Cortex of kidney (tissue), 1 donor: ENCODE measurements at places on chromosomes 11 and 22.

GRCh38 chr11:1233351-1234053, 10.6 kb downstream of the MUC5B start:
- DNase-seq, result no peak

GRCh38 chr11:18490319-18490718, 34.7 kb downstream of the LDHAL6A start:
- no peak for DNase-seq

DNA sequence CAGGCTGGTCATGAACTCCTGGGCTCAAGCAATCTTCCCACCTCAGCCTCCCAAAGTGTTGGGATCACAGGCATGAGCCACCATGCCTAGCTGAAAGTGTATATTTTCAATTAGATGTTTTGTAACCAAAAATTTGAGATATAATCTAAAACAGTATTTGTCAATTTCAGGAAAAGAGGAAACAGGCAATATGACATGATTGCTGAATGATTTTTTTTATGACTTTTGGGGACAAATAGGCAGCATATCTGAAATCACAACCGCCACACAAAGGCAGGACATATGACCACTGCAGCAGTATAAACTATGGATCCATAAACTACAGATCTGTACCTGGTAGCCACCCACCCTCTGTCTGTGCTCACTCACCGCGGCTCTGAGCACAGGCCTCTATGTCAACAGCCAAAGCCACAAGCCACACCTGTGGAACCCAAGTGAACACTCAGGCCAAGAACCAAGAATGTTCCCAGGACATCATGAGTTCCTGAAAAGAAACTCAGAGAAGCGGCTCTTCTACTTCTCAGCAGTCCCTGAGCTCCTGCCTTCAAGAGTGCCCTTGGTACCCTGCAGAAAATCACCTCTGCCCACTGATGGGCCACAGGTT, 22.5 kb downstream of the PISD start:
- DNase-seq, result no peak

GRCh38 chr11:119483881-119484371, 61.0 kb upstream of the THY1 start:
- DNase-seq, result no peak

GRCh38 chr11:93984936-93985335, 36.2 kb upstream of the HEPHL1 start:
- DNase-seq, result no peak

DNA sequence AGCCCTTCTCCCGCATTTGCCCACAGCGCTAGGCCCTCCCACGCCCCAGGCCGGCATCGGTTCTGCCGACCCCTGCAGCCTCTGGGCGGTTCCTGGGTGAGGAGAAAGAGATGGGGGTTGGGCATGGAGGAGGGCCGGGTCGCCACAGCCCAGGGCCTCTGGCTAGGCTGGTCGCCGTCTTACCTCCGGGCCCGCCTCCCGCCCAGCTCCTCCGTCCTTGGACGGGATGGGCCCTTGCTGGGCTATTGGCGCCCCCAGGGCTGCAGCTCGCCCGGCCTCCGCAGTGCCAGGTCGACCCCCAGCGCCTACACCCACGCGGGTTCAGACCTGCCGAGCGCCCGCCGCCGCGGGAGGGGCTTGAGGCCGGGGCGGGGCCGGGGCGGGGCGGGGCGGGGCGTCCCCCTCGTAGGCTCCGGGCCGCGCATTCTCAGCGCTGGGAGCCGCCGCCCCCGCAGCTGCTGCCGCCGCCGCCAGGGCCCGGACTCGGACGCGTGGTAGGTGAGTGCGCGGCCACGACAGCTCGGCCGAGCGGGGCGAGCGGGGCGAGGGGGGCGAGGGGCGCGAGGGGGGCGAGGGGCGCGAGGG, at the start of gene CD151:
CD151 (plus strand) TSS at position 424 of the 585 bp plus-strand sequence. CDS start 3,118 bp downstream, outside the sequence.
- no peak for DNase-seq

DNA sequence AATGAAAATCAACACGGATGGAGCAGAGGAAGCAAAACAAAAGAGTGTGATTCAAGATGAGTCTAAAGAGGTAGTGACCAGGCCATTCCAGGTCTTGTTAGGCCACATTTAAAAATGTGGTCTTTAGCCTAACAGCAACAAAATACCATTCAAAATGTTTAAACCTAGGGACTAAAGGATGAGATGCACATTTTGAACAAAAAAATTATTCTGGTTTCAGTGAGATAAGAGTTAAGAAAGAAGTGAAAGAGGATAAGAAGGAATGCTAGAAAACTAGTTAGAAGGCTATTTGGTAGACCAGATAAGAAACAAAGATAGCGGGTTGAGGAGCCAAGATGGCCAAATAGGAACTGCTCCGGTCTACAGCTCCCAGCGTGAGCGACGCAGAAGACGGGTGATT, 85.2 kb downstream of the CWF19L2 start:
- DNase-seq, result no peak

DNA sequence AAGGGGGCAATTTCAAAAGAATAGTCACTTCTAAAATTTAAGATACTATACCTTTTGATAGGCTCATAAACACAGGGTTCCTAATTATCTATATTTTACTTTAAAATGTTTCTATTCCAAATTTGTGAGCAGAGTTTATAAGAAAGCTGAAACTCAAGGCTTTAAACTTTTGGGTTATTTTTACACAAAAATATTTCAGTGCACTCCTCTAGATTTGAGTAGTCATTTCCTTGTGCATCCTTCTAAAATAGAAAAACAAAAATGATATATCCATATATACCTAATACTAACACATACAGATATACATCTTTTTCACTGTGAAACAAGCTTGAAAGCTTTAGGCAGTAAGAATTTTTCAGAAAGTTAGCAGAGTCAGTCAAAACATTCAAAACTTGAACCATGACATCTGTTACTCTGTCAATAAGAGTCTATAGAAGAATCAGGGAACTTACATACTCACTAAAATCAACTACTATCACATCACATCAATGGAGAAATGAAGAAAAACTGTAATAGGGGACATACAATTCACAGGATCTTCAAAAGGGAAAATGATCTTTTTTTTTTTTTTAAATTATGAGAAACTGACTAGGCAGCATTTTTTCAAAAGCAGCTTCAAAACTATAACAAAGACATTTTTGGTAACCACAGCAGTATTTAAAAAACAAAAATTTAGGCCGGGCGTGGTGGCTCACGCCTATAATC, 5.1 kb downstream of the PHF21A start:
- DNase-seq, result no peak

- DNase-seq, result no peak
Observed at GRCh38 chr22:32222991-32223390, 18.1 kb upstream of the RFPL2 start.

DNA sequence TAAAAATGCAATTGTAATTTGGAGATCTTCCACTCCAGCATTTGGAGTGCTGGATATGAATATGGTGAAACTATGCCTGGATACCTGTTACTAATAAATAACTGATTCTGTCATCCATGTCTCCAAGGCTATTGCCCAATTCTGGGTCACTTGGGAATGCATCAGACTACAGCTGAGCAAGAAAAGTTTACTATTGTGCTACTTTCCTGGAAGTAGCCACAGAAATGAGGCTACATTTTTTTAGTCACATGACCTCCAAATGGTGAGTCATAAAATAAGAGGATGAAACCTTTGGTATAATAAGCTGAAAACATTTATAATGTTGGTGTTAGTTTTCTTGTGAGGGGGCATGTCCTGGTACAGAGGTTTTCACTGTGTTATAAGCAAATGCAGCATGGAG, 44.4 kb downstream of the DCDC1 start:
- no peak for DNase-seq

- DNase-seq, result no peak
Observed at GRCh38 chr22:16969508-16970327, 38.3 kb downstream of the GAB4 start.

DNA sequence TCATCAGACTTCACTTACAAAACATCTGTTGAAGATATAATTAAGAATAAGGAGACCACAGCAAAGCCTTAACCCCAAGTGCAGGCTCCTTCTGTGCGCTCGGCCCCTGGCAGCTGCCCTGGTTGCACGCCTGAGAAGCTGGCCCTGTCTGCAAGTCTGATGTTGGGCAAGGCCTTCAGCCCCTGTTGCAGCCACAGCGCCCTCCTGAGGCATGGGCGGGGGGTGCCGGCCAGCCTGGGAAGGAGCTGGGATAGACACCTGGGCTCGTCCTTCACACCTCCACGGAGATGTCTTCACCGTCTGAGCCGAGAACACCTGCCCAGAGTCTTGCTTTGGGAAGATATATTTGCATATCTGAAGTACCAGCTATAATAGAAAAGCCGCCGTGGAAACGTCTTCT, 104.1 kb downstream of the MPPED1 start:
- DNase-seq, result no peak

- no peak for DNase-seq
Observed at GRCh38 chr11:1998290-1998689, 648 bp upstream of the H19 start.

GRCh38 chr11:86161336-86161735, 83.2 kb upstream of the EED start:
- no peak for DNase-seq

DNA sequence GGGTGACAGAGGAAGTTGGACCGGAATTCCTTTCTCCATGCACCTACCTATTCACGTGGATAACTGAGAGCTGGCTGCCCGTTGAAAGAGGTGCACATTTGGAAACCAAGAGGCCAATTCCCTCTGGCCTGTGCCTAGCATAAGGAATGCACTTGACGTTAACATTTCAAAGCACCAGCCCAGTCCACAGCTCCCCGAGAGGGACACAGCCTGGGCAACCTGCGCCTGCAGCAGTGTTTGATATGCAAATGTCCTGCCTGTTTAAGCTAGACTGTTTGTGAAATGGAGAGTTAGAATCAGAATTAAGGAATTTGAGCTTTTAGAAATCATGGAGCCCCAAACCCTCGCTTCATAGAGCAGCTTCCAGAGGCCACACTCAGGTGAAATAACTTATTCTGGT, 126.1 kb downstream of the DSCAML1 start:
- no peak for DNase-seq

DNA sequence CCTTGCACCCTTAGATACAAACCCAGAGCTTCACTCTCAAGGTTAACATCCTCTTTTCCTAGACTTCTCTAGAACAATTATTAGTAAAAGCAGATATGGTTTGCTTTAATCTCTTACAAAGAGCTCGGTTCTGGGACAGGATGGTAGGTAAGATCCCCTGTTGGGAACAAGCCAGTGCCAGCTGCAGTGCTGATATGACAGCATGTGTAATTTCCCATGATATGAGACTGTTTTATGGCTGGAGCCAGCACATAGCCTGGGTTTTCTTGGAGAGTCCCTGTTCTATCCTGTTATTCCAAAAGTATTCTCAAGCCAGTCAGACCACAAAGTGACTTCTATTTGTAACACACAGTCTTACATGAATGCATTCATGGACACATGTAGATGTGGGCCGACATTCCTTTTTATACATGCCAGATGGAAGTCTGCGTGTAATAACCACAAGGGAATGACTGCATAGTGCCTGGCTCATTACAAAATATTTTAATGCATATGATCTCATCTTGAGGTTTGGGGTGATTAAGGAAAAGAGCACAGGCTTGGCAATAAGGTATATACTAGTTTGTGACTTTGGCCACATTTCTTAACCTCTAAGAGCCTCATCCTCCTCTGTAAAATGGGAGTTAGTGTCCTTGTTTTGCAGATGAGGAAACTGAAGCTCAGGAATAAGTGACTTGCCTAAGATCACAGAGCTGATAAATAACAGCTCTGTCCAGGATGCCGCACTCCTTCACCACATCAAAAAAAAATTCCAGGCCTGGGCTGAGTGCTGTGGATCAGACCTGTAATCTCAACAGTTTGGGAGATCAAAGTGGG, 21.8 kb downstream of the CLMP start:
- DNase-seq, result no peak
